Dorsolateral prefrontal cortex (tissue), 122 donors: ENCODE measurements at places on chromosomes 6 and 20. TPM values are rescaled to one million over a fixed set of nuclear protein-coding genes. Genes with fewer than 3 reads are reported as not detected.

Gene SLC22A16
- not detected for total RNA-seq

Gene SLC13A3
- total RNA-seq, result 37.2 TPM

Gene PHACTR3
- 112 TPM for total RNA-seq

Gene MICA
- 6.9 TPM for total RNA-seq

Gene KIAA0408
- 50.2 TPM for total RNA-seq

Gene KHDRBS2
- 34.7 TPM for total RNA-seq

Gene PNPLA1
- total RNA-seq, result not detected

Gene DXO
- total RNA-seq, result 22.5 TPM

Gene MSH5
- 10.4 TPM for total RNA-seq

Gene RIMS4
- total RNA-seq, result 80.0 TPM

Gene LEMD2
- 44.7 TPM for total RNA-seq

Gene LY6G6F
- total RNA-seq, result not detected

Gene C4B
- 149 TPM for total RNA-seq

Gene ZSCAN31
- 29.1 TPM for total RNA-seq

Gene MUC22
- total RNA-seq, result not detected

Gene ULBP2
- total RNA-seq, result 2.5 TPM

Gene HLA-DQB2
- total RNA-seq, result not detected

Gene SENP6
- 124 TPM for total RNA-seq

Gene CALHM4
- not detected for total RNA-seq

Gene CPXM1
- 2.2 TPM for total RNA-seq

Gene ANGPT4
- 0.19 TPM for total RNA-seq

Gene PGBD1
- 13.2 TPM for total RNA-seq

Gene SLC39A7
- total RNA-seq, result 36.8 TPM

Gene CDSN
- total RNA-seq, result not detected

Gene TP53TG5
- 8.0 TPM for total RNA-seq

Gene BICRAL
- total RNA-seq, result 31.0 TPM

Gene RIPOR3
- total RNA-seq, result 4.7 TPM

Gene SLC35D3
- total RNA-seq, result not detected

Gene MAS1
- total RNA-seq, result 2.9 TPM

Gene SERPINB1
- total RNA-seq, result 18.9 TPM

Gene DDX39B
- 234 TPM for total RNA-seq

Gene APOBEC2
- total RNA-seq, result not detected
